Fibroblast of skin of left quadriceps (primary cell): ENCODE measurements at places on chromosomes 6 and 20.

DNA sequence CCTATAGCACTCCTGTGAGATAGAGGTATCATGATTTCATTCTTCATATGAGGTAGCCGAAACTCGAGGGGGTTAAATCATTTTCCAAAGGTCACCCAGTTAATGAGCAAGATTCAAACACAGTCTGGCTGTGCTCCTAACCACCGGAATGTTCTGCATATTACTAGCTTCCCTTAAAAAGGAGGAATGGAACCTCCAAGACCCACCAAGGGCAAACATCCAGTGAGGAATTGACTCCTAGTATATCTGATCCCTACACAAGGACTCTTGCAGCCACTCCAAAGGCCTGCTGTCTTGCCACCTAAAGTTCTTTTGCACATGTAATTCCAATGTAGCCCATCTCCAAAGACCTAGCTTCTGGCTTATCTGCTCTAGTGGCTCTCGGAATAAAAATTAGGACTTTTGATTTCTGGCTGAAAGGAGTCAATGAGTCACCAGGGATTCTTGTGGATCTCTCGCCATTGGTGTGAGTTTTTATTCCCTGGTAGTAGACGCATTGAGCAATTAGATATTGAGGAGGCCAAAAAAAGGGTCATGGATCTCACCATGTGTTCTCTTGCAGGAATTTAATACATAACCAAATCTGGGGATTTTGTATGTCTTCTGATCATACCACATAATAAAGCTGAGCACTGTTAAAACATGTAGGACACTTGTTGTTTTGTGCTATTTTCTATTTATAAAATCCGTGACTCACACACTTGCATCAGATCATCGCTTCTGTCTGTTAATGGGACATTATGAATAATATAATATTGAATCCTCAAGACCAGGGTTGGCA is 9.1 kb downstream of the BCAS1 start:
- DNase-seq, result peak; percentile 52

GRCh38 chr6:2385471-2385983 is 140.1 kb upstream of the GMDS start:
- DNase-seq, result no peak

- DNase-seq, result no peak
Measured at GRCh38 chr6:25928562-25929324, 1.7 kb downstream of the SLC17A2 start.

- DNase-seq, result peak; percentile 89
Measured at GRCh38 chr20:53828682-53829254, 235.1 kb upstream of the ZNF217 start.

GRCh38 chr20:36886859-36887751 is 11.2 kb downstream of the TLDC2 start:
- DNase-seq, result peak; percentile 47

- no peak for DNase-seq
Measured at GRCh38 chr6:37056439-37057127, 51.1 kb downstream of the FGD2 start.

GRCh38 chr20:57977569-57977968 is 250.9 kb downstream of the ANKRD60 start:
- no peak for DNase-seq

GRCh38 chr6:165052561-165053480 is 256.6 kb downstream of the C6orf118 start:
- no peak for DNase-seq
